ENCODE measurements at places on chromosomes 5 and 9.

DNA sequence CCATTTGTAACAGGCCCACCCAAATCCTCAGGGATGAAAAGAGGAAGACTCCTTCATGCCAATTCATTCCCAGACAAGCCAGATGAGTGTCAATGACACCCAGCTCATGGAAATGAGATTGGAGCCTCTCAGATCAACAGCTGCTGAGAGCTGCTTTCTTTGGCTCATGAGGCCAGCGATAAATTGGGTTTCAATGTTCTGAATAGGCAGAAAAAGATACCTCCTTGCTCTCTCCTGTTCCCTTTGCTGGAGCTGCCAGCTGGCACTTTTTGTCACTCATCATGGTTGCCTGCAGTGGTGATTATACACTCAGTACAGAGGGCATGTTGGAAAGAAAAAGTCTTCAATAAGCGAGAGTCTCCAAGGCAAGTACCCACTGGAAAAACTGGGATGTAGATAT, 47.1 kb downstream of the SH3RF2 start:
- no peak for DNase-seq

DNA sequence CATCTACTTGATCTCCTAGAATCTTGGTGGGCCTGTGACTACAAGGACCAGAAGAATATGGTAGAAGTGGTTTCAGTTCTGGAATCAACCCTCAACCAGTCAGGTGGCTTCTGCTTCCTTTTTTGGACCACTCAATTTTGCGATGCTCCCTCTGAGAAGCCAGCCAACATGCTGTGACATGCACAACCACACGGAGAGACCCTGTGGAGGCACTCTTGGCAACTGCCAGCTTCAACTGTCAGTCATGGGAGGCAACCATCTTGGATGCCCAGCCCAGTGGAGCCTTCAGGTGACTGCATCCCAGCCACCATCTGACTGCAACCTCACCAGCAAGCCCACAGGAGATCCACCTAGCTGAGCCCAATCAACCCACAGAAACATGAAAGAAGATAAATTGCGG, 137.3 kb downstream of the FAM114A2 start:
- no peak for DNase-seq

DNA sequence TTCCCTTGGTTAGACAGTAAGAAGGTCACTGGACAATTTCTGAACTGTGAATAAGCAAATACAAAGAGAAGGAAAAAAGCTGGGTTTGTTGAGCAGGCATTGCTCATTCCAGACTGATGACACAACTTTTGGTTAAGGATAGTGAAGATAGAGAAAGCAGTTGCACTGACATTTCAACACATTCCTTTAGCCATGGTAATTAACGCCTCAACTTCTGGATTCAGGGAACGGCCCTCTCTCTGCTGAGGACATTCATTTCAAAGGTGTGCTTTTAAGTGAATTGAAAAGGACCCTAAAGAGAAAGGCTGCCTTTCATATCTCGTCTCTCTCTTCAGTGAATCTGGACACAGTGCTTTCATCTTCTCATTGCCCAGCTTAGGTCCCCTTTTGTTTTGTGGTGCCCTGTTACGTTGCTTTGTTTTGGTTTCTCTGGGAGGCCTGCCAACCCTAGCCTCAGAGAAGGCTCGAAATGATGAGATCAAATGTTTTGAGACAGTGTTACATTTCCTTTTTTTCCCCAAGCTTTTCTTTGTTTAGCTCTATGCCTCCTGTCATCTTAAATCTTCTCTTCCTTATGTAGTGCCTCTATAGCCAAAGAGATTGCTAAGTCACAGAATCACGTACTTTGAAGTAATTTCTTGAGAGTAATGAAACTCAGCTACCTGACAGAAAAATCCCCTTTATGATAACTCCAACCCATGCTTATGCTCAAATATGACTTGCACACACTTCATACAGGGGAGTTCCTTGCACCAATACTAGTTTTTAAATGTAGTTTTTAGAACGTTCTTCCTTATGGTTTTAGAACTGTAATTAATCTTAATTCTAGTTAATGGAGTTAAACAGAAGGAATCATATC, 94.4 kb upstream of the IFNE start:
- DNase-seq, result peak; percentile 89

GRCh38 chr9:126705767-126706697, 92.3 kb downstream of the LMX1B start:
- DNase-seq, result peak; percentile 40

GRCh38 chr5:179385914-179386313, 40.7 kb upstream of the ADAMTS2 start:
- no peak for DNase-seq

- DNase-seq, result no peak
Observed at GRCh38 chr5:12119657-12120056, 215.4 kb upstream of the CTNND2 start.

DNA sequence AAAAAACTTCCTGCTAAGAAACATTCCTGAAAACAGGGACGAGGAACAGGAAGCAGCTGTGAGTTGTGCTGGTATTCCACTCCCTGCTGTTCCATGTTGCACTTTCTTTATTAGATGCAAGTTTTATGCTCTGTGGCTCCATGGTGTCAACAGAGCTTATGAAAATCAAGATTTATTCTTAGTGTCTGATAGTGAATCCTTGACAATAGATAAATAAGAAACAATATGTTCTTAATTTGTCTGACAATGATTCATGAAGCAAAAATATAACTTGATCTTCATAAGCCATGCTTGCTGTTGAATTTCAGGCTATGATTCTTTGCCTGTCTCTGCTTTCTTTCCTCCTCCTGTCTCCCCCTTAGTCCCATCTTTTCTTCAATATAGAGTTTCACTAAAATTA, 119.6 kb downstream of the DROSHA start:
- peak; percentile 19 for DNase-seq

GRCh38 chr9:6711403-6711802, 46.4 kb upstream of the KDM4C start:
- DNase-seq, result peak; percentile 17

DNA sequence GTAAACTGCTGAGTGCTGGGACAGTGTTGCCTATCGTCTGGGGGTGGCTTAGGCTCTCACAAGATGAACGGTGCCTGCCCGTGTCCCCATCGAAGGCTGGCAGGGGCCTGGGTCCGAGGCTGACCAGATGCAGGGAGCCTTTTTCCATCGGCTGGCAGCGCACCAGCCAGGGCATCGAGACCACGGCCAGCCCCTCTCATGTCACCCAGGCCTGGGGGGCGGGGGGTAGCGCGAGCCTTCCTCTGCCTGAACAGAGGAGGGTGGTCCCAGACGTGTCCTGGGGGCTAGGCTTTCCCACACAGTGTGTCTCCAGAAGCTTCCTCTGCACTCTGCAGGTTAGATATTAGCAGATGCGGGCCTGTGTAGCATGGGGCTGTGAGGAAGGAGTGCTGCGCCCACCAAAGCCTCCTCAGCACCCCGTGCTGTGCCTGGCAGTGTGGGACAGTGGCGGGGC, 17.3 kb downstream of the FGD3 start:
- DNase-seq, result no peak
